Glomerular endothelial cell (primary cell): ENCODE measurements at places on chromosomes 5 and 9. TPM values are rescaled to one million over a fixed set of nuclear protein-coding genes. Genes with fewer than 3 reads are reported as not detected.

MLANA gene
- not detected in 2 replicates for total RNA-seq

IL4 gene
- not detected in 2 replicates for total RNA-seq

TMEM232 gene
- total RNA-seq: 0.41 TPM in 1 of 2 replicates, not detected in the other

DNA sequence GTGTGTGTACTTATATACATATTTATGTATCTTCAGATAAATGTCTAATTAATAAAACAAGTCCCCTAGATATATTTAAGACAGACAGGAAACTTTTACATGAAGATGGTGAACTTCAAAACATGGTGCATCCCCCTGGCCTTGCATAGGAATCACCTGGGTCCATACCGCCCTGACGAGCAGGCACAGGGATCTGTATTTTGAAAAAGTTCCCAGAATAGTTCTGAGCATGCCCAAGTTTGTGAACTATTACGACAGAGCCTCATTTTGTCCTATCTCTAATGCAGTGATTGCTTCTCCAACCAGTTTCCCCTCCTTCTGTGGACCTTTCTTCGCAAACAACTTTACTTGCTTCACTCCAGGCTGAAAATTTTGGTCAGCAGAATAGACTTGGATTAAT, 98.1 kb downstream of the APBA1 start:
- no peak for DNase-seq

DNA sequence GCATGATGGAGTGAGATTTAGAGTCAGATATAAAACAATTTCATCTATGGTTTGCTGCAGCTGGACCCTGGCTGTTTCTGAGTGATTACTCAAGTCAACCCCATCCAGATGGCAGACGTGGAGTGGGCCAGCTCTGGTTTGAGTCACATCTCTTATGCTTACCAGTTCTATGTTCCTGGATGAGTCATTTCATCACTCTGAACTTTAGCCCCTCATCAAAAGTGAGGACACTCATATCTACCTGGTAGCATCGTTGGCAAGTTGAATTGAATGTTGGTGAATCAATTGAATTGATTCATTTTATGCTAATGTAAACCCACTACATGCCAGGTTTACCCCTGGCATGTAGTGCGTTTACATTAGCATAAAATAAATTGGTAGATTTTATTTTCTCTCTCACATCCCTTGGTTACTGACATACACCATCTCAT, 176.4 kb downstream of the FGF18 start:
- peak; percentile 25 for DNase-seq

- DNase-seq: no peak
Observed at GRCh38 chr5:171989946-171990712, 16.3 kb downstream of the FBXW11 start.

KCNN2 gene
- 7.5 and 8.0 TPM in 2 replicates for total RNA-seq

- DNase-seq: no peak
Observed at GRCh38 chr5:439181-439580, 3.8 kb upstream of the EXOC3 start.

- DNase-seq: no peak
Observed at GRCh38 chr9:2066312-2067273, 51.4 kb downstream of the SMARCA2 start.

- DNase-seq: no peak
Observed at GRCh38 chr5:146748533-146748932, 130.0 kb downstream of the PPP2R2B start.

DNA sequence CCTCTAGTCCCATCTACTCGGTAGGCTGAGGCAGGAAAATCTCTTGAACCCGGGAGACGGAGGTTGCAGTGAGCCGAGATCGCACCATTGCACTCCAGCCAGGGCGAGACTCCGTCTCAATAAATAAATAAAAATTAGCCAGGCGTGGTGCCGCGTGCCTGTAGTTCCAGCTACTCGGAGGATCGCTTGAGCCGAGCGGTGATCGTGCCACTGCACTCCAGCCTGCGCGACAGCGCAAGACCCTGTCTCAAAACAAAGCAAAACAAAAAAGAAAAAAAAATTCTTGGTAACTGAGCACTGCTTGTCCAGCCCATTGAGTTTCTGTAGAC, 710 bp upstream of the WDR55 start:
- DNase-seq: no peak
